Epithelial cell of proximal tubule (primary cell): ENCODE measurements at places on chromosomes 4 and X. TPM values are rescaled to one million over a fixed set of nuclear protein-coding genes. Genes with fewer than 3 reads are reported as not detected.

The ARHGAP36 gene
- not detected in 2 replicates for total RNA-seq

The TBC1D19 gene
- 27.9 and 30.4 TPM in 2 replicates for total RNA-seq

The ATP2B3 gene
- not detected in 2 replicates for total RNA-seq

The SULT1B1 gene
- not detected in 2 replicates for total RNA-seq

The RBM47 gene
- 33.1 and 42.9 TPM in 2 replicates for total RNA-seq

The CT47B1 gene
- not detected in 2 replicates for total RNA-seq

DNA sequence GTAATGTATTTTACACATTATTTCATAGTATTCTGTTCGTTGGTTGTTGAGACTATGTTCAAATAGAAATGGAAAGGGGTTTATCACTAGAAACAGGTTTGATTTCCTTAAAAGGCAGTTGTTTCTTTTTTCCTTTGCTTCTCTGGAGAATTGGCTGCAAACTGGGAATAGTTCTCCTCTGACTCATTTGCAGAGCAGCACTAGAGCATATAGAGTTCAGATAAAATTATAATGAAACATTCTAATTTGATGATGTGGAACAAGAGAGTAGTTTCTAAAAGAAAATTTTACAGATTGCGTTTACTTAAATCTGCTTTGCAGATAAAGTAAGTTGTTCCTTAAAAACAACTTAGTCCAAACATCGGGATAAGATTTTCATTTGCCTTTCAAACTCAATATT is 29.7 kb downstream of the SYNPO2 start:
- peak; percentile 86 for DNase-seq

DNA sequence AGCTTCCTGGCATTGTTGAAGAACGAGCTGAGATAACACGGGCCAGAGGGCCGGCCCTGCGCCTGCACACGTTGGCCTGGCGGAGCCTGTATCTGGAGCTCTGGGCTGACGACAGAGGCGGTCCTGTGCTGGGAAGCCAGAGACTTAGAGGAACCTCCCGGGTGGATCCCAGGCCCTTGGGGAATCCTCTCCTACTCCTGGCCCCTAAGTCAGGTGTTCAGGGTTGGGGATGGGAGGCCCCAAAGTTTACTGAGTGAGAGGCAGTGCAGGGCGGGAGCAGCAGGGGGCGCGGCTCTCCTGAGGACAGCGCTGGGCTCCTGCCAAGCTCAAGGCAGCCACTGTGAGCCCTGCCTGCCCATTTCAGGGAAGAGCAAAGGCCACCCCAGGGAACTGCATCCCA is 2.5 kb upstream of the HTRA3 start:
- DNase-seq = no peak

DNA sequence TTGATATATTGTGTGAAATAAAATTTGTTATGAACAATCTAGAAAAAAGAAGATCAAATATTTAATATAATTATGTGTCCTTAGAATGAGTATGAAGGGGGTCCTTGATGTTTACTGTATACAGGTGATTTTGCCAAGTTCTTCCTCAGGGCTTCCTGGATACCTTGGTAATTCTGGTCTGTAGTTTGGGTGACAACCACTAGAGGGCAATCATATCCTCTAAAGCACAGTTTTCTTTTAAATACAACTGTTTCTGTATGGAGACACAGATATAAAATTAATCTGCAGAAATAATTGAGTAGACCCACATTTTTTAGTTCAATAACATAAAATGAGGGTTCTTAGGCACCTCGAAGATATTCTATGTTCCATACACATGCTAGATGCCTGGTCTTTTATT is 157.7 kb downstream of the SPANXN1 start:
- no peak for DNase-seq

- no peak for DNase-seq
These were observed 1183.9 kb downstream of the RPA4 start for GRCh38 chrX:98067611-98068010.

GRCh38 chr4:26238778-26239679 is 81.8 kb upstream of the RBPJ start:
- no peak for DNase-seq

- DNase-seq = peak; percentile 26
These were observed 51.2 kb downstream of the GC start for GRCh38 chr4:71732706-71733105.

DNA sequence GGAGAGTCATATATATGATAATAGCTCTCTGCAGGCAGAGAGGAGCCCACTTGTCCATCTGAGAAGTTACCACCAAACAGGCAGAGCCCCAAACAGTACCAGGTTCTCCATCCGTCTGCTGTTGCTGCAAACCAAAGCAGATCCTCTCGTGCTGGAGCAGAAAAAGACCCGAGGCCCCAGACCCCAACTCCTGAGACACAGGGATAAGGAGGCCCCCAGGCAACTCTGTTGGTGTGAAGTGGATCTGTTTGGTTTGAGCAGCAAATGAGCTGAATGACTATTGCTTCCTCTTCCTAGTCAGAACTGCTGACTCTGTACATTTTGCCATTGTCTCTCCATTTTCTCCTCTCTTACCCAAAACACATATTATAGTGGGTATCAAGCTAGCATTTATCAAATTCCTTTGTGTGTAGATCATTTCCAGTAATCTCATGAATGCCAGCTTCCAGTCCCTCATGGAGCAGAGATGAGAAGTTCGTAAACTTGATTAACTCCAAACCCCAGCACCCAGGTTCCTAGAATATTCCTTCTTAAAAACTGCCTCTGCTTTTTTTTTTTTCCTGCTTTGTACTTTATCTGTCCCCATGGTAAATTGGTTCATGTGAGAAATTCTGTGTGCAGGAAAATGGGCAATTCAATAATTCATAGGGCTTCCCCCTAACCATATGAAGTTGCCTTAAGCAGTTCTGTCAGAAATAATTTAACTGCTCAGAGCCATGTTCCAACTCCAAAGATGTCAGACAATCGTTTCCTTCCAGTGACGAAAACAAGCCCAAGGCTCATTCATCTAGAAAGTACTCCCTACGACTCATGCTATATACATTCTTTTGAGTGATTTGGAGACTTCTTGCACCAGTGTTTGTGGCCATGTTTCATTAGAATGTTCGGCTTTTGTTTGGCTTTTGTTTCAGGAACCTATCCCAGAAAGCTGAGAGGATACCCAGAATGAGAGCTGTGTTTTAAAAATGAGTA is 98.6 kb upstream of the ATXN3L start:
- DNase-seq = no peak

DNA sequence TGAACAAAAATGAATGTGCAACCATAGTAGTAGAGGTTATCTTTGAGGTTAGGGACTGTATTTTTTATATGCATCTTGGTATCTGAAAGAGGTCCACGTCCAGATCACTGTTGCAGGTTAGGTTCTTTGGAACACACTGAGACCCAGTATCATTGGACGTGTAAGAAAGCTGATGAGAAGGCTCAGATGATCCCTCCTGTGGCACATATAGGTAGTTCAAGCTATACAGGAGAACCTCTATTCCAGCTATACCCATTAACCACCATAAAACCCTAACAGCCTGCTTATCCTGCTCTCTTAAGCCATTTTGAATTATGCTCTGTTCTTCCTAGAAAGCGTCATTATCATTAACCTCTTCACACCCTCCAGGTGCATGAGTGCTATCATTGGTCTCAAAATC is 930.7 kb upstream of the HS3ST1 start:
- DNase-seq = no peak

GRCh38 chr4:45327544-45327943 is 601.2 kb upstream of the GNPDA2 start:
- no peak for DNase-seq

DNA sequence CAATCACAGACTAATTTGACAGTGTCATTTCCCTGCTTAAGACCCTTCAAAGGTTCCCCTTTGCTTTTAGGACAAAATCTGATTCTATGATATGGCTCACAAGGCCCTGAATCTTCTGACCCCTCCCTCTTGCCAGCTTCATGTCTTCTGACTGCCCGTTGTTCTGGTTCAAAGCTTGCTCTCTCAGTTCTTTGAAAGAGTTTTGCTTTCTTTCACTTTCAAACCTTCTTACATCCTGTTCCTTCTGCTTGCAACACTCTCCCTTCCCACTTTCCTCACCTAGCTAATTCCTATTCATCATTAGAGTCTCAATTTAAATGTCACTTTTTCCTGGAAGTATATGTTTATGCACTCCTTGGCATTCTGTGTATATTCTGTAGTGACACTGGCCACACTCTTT is 299.2 kb downstream of the IDS start:
- DNase-seq = no peak

DNA sequence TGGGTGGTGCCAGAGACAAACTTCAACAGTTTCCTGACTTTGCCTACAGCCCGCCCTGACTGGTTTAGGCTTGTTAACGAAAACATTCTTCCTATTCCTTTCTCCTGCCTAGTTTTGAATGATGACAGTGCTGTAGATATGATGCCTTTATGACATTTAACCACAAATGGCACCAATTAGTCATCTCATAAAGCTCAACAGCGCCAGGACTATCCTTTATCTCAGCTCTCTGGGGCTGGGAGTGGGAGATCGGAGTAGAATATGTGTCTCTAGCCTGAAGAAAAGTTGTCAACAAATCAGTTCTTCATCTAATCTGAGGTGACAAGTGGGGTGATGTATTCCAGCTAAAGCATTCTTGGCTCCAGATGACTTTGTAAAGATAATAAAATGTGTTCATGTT is 64.6 kb upstream of the SH3RF1 start:
- no peak for DNase-seq

DNA sequence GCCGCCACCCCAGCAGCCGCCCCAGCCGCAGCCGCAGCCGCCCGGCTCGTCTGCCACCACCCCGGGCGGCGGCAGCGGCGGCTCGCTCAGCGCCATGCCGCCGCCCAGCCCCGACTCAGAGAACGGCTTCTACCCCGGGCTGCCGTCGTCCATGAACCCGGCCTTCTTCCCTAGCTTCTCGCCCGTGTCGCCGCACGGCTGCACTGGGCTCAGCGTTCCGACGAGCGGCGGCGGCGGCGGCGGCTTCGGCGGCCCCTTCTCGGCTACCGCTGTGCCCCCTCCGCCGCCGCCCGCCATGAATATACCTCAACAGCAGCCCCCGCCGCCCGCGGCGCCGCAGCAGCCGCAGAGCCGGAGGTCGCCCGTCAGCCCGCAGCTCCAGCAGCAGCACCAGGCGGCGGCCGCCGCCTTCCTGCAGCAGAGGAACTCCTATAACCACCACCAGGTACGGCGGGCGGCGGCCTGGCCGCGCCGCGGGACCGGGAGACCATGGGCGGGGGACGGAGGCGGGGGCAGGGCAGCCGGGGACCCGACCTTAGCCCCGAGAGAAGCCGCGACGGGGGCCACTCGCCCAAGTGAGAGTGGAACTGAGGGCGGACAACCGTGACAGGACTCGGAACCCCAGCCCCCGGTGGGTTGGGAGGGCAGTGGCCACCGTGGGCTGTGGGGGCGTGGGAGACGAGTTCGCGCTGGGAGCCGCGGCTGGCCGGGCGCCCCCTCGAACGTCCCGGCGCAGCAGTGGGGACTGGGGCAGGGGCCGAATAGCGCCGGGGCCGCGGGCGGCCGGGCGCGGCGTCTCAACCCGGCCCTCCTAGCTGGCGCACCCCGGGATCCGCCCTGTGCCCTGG is 1.8 kb downstream of the CPEB2 start:
- DNase-seq = no peak

DNA sequence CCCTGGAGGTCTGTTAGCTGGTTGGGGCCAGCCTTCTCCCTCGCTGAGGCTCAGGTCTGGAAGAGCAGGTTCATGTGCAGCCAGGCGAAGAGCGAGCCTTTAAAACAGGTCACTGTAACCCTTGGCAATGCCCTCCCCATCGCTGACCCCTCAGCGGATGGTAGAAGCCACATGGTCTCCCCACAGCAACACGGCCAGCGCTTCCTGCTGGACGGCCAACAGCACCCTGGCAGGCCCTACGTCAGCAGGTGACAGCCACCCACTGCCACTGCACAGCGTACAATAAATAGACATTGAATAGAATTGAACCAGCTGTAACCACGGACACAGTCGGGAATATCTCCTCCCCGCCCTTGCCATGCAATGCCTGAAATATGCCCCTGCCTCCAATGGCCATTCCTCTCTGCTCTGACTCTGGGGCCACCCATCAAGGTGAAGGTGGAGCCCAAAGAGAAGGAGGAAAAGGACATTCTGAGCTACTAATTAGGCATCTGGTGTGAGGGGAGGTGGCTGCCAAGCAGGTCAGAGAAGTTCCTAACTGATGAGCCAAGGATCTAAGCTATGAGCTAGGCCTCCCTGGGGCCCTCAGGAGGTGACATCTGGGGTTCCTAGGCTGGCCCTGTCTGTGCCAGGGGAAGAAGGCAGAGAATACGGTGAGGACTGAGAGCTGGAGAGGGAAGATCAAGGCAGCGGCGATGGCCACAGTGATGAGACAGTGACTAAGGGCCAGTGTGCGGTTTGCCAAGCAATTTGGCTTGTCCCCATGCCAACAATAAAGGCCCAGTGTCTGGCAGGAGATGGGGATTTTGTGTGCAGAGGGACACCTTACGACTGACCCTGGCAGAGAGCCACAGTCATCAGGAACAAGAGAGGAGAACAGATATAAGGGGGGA is 202.3 kb downstream of the BCOR start:
- DNase-seq = no peak

- DNase-seq = no peak
These were observed 331.0 kb upstream of the EMCN start for GRCh38 chr4:100848841-100849240.

GRCh38 chr4:75547647-75548387 is 8.0 kb upstream of the ODAPH start:
- peak; percentile 12 for DNase-seq

DNA sequence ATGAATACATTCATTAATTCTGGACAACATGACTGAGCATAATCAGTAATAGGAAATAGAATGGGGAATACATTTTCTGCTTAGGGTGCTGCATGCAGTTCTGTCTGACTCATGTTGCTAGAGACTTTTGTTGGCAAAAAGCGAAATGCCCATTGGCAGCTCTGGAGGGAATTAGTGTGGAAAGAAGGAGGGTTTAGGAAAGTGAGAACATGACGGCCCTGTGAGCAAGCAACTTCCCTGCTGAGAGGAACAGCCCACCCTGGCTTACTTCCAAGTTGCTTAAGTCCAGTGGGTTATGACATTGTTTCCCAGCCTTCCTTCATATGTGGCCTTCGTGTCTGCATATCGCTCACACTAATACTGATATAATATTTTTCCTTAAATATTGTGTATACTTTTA is 13.8 kb downstream of the MAD2L1 start:
- DNase-seq = no peak
